ENCODE measurements at places on chromosomes 6 and 20.

DNA sequence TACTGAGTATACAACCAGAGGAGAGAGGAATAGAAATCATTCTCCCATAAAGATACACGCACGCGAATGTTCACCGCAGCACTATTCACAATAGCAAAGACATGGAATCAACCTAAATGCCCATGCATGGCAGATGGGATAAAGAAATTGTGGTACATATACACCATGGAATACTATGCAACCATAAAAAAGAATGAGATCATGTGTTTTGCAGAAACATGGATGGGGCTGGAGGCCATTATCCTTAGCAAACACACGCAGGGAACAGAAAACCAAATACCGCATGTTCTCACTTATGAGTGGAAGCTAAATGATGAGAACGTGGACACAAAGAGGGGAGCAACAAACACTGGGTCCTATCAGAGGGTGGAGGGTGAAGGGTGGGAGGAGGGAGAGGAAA, 3.4 kb downstream of the SERPINB6 start:
- no peak for DNase-seq

DNA sequence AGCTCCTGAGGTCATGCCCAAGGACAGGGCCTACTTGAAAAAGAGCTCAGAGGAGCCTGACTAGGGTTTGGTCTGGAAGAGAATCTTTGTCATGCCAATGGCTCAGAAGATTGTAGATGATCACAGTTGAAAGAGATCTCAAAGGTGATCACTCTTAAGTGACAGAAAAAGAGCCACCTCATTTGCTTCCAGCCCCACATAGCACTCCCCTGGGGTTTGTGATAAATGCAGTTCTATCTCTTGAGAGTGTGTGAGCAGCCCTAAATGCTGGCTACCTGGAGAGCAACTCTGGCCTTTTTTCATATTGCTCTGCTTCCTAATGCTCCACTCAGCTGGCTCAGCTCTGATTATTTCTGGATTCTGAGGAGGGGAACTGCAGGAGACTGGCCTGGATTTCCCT, 39.3 kb downstream of the KLHL32 start:
- no peak for DNase-seq

DNA sequence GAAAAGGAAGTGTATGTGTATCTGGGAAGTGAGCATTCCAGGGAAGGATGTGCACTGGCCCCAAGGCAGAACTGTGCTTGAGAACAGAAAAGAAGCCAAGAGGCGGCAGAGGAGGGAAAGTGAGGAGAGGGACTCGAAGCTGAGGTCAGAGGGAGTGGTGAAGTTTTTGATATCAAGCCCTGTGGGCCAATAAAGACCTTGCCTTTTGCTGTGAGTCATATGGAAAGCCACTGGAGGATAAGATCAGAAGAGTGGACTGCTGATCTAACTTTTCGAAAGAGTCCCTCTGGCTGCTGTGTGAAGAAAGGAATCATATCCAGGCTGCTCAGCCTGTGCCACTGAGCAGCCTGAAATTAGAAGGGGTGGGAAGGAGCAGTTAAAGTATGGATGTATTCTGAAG, 99.4 kb downstream of the EYA4 start:
- no peak for DNase-seq

GRCh38 chr6:4377603-4378002, 242.2 kb upstream of the ECI2 start:
- DNase-seq: no peak

DNA sequence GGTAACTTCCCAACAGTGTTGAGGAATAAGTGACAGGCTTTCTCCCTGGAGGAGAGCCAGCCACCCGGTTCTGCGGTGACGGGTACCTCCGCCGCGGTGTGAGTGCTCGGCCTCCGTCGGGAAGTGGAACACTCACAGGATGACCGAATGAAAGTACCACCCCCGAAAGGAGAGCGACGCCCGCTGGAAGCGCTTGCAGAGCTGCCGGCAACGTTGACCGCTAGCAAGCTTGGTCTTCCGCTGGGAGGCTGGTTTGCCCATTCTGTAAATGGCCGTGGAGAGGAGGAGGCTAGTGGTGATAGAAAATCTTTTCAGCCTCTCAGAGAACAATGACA, 614 bp upstream of the TMEM242 start:
- no peak for DNase-seq

- DNase-seq: no peak
These were observed 94.0 kb downstream of the SGK1 start for GRCh38 chr6:134223796-134224420.

DNA sequence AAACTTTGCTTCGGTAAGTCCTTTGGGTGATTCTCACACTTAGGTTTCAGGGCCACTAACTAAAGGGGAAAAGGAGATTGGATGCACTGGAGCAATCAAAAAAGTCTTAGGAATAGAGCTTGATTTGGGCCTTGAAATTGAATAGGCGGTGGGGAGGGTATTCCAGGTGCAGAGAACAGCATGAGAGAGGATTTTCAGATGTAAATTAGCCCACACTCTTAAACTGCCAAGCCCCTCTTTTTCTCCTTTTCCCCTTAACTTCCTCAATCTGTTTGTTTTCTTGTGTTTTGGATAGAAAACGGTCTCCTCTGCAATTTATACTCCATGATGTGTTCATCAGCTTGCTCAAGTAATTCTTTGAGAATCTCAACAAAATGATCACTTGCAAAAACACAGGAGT, 62.1 kb upstream of the RIPOR2 start:
- no peak for DNase-seq

- peak; percentile 74 for DNase-seq
These were observed 227.6 kb upstream of the PRSS16 start for GRCh38 chr6:27019651-27020552.

DNA sequence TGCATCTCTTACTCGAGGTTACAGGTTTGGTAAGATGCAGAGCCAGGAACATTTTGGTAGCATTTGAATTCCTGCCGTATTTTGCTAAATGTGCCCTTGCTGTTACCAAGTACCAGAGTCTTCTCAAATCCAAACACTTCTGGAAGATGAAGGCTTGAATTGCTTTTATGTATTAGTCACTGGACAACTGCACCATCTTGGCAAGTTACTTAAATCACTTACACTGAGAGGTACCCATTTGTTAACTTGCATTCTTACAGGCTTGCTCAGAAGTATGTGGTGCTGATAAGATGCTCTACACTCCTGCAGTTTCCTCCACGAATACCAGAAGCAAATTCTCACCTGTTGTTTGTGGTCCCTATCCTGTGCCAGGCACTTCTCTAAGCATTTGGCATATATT, 12.7 kb downstream of the IL22RA2 start:
- no peak for DNase-seq

DNA sequence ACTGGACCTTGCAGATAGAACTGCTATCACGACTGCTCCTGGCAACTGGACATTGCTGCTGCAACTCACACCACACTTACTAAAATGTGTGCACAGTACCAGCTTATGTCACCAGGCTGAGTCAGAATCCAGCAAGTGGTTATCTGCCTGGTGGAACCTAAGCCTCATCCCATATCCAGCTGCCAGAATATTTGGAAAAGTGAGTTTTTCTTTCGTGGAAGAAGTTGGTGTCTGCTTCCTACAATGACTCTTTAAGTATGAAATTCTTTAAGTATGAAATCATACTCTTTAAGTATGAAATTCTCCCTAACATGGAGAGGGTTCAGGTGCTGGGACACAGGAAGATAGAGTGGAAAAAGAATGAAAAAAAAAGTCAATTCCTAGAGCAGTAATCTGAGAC, 16.4 kb upstream of the POLR1H start:
- no peak for DNase-seq

- DNase-seq: no peak
These were observed 16.0 kb downstream of the DIDO1 start for GRCh38 chr20:62910217-62910766.

DNA sequence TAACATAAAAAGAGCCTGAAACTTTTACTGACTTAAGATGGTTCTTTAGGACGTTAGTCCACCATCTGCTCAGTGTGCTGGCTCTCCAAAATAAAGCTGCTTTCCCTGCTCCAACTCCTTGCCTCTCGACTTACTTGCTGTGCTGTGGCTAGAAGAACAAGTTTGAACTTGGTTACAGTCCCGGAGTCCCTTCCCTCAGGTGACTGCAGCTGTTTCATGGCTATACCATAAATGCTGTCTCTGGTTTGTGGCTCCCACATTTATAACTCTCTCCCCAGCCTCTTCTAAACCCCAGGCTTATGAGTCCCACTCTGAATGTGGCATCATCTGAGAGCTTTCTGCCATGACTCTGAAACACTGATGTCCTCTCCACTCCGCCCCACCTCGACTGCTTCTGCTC, 306.4 kb upstream of the PRND start:
- no peak for DNase-seq

GRCh38 chr6:125188594-125189203, 35.1 kb downstream of the TPD52L1 start:
- no peak for DNase-seq

- no peak for DNase-seq
These were observed 57.8 kb downstream of the PHACTR3 start for GRCh38 chr20:59662161-59662560.

DNA sequence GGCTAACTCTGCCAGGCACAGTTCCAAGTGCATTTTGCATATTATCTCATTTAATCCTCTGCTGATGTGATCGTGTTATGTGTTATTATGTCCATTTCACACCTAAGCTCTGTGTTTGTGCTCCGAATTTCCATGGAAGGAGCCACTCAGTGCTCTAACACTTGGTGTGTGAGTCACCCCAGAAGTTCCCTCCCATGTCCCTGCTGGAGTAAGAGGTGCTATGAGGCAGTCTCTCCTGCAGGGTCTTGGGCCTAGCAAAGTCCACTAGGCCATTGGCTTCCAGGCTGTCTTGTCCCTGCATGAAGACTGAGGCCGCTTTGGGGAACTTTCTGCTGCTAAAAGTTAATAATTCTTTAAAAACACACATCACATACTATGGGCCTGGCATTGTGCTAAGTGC, 405.9 kb upstream of the SULF2 start:
- no peak for DNase-seq

DNA sequence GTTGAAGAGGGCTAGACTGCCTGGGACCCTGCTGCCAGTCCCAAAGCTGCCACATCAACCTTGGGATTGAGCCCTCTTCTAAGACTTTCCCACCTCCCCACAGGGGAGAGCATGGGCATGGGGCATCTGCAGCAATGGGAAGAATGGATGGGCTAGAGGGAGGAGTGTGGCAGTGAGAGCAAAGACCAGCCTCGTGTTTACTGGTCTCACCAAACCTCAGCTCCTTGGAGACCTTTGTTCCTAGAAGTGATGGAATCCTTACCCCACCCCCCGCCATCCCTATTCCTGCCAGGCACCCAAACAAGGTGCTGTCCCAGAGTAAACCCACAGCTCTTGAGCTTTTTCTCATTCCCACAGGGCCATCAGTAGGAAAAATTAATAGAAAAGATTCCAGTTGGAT, 20.0 kb upstream of the ARMC12 start:
- DNase-seq: no peak

- no peak for DNase-seq
These were observed 89.2 kb upstream of the STMND1 start for GRCh38 chr6:17012421-17013225.

DNA sequence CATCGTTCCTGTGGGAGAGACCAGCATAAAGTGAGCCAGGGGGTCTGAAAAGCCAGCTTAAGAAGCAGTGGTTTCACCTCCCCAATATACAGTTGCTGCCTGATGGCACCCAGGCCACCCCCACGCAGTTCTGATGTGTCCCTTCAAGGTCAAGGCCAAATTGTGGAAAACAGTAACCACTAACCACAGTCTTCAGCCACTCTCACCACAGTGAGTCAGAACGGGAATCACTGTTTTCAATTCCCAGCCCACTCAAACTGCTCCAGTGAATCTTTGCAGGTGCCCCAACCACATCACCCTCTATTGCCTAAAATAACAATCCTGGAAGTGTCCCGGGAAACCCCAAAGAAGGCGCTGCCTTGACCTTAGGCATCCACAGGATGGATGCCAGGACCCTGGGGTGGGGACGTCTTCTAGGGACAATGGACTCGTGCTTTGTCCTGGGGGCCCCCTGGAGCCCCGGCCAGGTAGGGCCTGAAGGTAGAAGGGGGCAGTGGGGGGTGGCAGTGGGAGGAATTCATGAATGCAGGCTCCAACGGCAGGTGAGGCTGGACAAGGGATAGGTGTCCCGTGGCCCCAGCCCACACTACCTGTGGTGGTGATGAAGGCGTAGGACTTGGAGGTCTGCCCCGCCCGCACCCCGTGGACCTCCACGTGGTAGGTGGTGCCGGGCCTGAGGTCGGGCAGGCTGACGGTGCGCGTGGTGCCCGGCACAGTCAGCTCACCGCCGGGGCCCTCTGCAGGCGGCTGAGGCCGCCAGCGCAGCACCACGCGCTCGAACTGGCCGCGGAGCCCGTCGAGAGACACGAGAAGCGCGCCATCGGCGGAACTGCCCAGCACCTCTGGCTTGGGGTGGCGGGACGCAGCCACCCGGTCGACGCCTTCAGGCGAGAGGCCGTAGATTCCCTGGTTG, 22.2 kb downstream of the TNXB start:
- no peak for DNase-seq

GRCh38 chr6:103018426-103018825, 1624.9 kb downstream of the GRIK2 start:
- DNase-seq: no peak

DNA sequence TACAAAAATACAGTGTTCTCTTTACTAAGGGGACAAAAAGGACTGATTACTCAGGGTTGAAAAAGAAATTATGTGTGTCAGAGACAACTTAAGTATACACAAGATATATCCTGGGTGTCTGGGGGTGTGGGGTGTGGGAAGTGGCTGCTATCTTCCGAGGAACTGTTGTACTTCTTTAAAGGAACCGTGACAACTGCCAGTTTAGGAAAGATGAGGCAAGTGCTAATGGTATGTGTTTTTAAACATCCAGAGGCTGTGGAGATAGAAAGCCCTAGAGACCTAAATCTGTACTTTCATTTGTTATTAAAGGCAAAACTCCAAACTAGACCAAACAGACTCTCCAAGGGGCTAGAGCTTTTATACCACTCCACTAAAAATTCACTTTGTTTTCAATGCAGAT, 95.6 kb downstream of the SNAP25 start:
- no peak for DNase-seq

GRCh38 chr6:110618591-110619267, 142.3 kb upstream of the SLC22A16 start:
- DNase-seq: no peak

- DNase-seq: no peak
These were observed 183.6 kb downstream of the COL9A1 start for GRCh38 chr6:70119218-70119835.

- no peak for DNase-seq
These were observed 30.5 kb upstream of the RPP40 start for GRCh38 chr6:5034328-5034727.

- no peak for DNase-seq
These were observed 121.3 kb upstream of the CARMIL1 start for GRCh38 chr6:25157842-25158241.

GRCh38 chr6:19602434-19603013, 234.6 kb upstream of the ID4 start:
- DNase-seq: peak; percentile 49

GRCh38 chr6:82611751-82612150, 248.1 kb downstream of the TPBG start:
- DNase-seq: no peak

Measured in NCI-H1436 (cell line).